ENCODE measurements at places on chromosomes 4 and X. TPM values are rescaled to one million over a fixed set of nuclear protein-coding genes. Genes with fewer than 3 reads are reported as not detected.
A peak's percentile ranks its signal among the peaks of the same experiment; 100 is the strongest.

Gene LGI2
- not detected for total RNA-seq

Gene TRIM75
- total RNA-seq, result not detected

Gene MAGEA3
- total RNA-seq, result not detected

Gene GLRA3
- total RNA-seq, result not detected

Gene SOWAHD
- 0.65 TPM for total RNA-seq

Gene TLR8
- 0.85 TPM for total RNA-seq

Gene CLDN2
- not detected for total RNA-seq

Gene HPGD
- 19.3 TPM for total RNA-seq

GRCh38 chr4:110853242-110853641 lies 230.4 kb upstream of the PITX2 start:
- no peak for DNase-seq

DNA sequence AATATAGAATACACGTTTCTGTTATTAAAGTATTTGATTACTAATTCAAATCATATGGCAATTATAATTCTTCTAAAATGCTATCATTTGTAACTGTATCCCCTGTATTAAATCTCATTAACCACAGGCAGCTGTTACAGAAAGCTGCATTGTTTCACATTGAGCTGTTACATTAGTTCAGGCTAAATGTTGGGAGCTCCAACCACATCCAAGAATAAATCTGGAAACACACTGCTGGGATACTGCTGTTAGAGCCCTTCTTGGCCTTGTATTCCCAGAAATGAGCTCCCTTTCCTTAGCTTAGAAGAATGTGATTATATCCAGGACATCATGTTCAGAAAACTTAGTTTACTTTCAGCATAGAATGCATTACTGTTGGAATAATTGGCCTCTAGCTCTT lies 48.2 kb downstream of the GUCY1B1 start:
- DNase-seq, result no peak

GRCh38 chrX:46202733-46203514 lies 342.3 kb downstream of the ZNF674 start:
- no peak for DNase-seq

DNA sequence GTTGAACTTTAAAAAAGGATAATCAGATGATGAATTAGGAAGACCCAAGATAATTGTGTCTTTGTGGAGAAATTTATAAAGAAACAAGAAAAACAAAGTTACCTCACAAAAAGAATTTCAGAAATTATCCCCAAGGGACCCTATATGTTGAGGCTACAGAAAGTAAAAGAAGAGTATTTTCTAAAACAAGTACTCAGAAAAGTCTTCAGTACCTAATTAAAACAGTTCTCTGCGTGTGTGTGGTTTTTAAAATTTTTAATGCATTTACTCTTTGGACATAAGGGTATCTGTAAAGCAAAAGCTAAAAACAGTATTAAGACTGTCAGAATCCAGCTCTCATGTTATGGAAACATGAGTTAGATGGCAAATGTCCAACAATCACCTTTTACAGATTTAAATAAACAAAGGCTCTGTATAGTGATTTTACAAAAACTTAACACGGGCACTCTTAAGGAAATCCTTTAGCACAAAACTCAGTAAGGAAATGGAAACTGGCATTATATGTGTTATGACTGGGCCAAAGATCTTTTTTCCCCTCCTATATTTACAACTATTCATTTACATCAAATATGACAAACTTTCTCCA lies 187.5 kb downstream of the NSUN7 start:
- DNase-seq, result no peak

- no peak for DNase-seq
These were observed 58.0 kb downstream of the RHOH start for GRCh38 chr4:40254608-40255392.

DNA sequence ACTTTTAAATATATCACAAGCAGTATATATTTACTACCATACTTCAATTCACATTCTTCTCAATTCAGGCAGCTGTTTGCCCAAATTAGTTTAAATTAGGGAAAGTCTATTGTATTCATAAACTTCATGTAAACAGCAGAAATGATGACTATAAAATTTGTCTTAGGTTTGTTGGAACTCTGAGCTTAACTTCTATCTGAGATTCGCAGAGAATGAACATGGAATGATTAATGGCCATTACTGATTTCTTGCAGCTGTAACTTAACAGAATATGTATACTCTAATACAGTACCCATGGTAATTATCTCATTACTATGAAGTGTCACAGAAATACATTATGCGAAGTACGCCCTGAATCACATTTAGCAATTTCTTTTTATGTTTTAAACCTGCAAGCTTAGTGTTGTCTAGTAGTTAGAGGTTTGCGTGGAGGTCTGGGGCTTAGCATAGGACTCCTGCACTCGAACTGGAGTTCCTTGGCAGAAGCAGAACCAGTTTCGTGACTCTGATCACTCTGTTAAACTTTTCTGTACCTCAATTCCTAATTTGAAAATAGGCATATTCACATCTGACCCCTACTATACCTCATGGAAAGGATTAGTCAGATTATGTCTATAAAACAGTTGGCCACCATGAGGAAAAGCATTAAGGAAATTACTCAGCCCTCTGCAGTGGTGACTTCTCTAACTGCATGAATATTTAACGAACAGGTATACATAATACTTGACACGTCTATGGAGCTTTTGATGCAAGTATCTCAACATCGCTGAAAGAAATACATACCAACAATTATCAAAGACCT lies 243.2 kb downstream of the MGST2 start:
- no peak for DNase-seq

GRCh38 chr4:139898293-139898692 lies 232.7 kb downstream of the MGST2 start:
- DNase-seq, result no peak

DNA sequence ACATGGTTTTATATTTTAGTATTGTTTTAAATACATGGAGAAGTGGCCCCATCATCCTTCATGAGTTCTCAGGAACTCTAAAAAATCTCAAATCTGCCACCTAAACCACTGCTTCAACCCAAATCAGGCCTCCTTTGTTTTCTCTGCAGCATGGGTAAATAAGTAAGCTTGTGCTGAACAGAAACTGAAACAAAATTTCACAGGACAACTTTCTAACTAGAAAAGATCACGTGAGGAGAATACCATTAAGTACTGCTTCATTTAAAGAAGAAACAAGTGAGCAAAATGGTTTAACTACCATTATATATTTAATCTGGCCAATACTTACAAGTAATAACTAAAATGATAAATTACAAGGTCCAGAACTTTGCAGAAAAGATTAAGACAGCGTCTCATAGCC lies 2.5 kb downstream of the ARAP2 start:
- no peak for DNase-seq

DNA sequence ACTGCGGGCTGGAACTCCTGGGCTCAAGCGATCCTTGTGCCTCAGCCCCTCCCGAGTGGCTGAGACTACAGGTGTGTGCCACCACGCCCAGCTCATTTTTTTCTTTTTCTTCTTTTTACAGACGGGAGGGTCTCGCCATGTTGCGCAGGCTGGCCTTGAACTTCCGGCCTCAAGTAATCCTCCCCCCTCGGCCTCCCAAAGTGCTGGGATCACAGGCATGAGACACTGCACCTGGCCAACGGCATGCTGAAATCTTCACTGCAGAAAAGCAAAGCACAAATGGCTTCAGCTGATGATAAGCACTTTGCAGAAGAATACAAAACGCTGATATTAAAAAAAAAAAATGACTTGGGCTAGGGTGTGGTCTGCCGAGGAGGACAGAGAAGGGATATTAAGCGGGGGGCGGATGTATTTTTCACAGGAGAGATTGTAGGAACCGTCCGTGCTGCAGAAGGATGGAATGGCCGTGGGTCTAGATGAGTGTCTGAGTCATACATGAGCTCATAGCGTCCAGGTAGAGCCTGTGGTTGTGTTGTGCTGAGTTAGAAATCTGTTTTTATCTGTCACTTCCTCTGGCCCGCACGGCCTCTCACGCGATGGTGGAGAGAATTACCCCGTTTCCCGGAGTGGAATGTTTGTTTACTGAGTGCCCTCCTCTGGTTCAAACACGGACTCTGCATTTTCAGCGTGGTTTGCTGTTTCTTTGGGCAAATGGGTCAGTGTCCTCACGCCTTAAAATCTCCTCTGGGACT lies 8.5 kb upstream of the AKAP17A start:
- DNase-seq, result peak; percentile 35

DNA sequence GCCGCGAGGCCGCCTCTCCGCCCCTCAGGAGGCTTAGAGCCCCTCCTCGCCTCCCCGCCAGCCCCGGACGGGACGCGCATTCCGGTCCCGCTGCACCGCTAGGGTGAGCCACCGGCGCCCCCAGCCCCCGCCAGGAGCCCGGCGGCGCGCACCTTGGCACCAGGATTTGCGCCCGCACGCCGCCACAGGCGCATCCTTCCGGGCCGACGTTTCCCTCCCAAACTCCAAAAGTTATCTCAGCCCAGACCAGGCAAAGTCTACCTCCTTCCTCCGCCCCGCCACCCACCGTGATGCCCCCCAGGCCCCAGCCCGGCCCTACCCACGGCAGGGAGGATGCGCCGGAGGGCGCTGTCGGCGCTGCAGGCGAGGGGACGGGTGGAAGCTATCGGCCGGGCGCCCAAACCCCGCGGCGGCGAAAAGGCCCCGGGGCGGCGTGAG lies 538 bp downstream of the SCML2 start:
- DNase-seq, result no peak

DNA sequence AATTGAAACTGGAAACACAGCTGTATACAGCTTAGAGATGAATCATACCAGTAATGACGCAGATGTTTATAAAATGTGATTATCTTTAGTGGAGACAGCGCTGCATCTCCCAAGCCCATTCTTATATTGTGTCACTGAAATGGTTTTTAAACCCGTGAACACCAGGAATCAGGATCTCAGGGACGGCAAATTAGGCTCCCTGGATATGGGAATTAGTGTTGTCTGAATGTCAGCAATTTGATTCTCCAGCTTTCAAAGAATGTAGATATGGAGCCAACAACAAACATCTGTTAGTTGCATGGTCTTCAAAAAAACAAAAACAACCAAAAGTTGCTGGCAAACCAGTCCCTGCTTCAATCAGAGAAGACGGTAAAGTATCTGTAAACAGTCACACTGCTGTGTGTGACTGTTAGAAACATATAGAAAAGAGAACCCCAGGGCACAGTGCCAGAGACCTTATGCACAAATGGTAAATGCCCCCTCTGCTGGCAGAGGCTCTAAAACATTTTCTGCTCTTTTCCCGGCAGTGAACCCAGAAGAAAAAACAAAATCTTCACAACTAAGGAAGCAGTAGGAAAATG lies 351.9 kb upstream of the FTHL17 start:
- DNase-seq, result no peak

DNA sequence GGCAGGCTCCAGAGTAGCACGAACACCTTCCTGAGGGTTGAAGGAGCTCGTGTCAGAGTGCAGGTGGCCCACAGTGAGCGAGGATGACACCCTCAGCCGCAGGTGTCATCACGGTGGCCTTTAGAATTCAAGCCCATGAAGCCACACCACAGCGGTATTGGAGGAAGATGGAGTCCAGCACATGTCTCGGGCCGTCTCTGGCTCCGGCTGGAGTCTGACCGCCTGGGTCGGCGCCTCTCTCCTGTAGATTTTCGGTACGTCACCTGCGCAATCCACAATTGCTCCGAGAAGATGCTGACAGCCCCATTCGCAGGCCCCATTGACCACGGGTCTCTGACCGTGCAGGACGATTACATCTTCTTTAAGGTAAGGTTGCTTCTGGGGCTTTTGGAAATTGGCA lies 229.4 kb upstream of the PSAPL1 start:
- DNase-seq, result no peak

DNA sequence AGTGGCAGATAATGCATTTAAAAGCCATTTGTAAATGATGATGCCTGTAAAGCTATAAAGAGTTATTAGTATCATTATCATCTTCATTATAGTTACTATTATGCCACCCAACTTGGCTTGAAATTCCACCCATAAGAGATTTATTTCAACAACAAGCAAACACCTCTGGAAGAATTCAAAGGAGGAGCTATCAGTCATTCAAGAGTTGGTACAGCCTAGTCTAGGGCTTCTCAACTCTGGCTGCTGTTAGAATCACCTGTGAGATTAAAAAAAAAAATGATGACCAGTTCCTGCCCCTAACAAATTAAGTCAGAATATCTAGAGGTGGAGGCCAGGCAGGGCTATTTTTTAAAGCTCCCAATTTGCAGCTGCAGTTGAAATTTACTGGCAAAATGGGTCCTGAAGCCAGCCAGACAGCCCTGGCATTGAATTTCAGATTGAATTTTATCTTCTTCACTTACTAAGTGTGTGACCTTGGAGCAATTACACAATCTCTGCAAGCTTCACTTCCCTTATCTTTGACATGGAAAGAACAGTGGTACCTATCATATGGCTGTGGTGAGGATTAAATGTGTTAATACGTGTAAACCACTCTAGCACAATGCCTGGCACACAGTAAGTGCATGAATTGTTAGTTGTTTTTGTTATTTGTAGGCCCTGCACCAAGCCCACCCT lies 52.9 kb upstream of the EDA start:
- no peak for DNase-seq

GRCh38 chr4:38132107-38132673 lies 172.0 kb downstream of the PTTG2 start:
- no peak for DNase-seq

DNA sequence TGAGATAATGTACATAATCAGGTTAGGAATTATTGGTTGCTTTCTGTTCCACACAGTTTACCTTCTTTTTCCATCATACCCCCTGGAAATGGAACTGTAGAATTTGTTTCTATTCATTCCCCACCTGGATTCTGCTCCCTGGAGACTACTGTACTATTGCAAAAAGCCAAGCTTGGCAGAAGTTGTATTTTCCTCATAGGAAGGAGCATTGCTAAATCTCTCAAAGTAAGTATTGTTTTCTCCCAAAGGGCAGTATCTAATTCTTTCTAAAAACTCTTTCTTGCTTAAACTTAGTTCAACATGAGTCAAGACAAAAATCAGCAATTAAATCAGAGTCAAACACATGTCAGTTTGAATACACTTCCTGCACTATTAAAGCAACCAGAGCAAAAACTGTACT lies 136.2 kb downstream of the CDS1 start:
- no peak for DNase-seq

GRCh38 chrX:96861661-96862060 lies 22.0 kb upstream of the RPA4 start:
- DNase-seq, result no peak

GRCh38 chr4:123506011-123506695 lies 109.6 kb downstream of the SPRY1 start:
- no peak for DNase-seq

DNA sequence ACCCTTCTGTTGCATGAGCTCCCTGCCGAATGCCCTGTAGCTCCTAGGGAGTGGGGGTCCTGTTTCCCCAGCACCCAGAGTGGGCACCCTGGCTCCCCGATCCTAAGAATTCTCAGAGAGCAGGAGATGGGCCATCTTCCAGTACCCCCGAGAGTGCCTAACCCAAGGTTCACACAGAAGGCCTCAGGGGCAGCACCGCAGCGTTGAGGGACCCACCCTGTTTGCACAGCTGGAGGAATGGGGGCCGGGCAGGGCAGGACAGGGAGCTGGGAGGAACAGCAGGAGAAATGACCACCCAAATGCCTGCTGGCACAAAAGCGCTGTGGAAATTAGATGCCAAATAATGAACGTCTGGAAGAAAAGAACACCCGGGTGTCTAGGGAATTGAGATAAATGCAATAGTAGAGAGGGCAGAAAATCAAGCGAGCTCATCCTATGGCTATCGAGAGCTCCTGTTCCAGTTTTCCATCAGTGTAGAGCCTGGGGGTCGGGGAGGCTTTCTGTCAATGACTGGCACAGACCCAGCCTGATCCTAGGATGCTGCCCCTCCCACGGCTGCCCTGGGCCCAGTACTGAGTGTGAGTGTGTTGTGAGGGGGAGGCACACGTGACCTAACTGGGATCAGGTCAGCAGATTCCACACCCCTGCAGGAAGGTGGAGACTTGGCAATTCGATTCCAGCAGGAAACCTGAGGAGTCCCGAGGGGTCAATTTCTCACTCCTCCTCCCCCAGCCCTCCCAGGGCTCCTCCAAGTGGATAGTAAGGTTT lies 25.7 kb downstream of the SEPTIN6 start:
- no peak for DNase-seq

GRCh38 chr4:108166441-108167315 lies 2.1 kb downstream of the LEF1 start:
- DNase-seq, result peak; percentile 49

All from T-helper 17 cell (primary cell).